ENCODE measurements at places on chromosomes 2 and 18.

- no peak for DNase-seq
These were observed 26.1 kb downstream of the RAB31 start for GRCh38 chr18:9734189-9734588.

DNA sequence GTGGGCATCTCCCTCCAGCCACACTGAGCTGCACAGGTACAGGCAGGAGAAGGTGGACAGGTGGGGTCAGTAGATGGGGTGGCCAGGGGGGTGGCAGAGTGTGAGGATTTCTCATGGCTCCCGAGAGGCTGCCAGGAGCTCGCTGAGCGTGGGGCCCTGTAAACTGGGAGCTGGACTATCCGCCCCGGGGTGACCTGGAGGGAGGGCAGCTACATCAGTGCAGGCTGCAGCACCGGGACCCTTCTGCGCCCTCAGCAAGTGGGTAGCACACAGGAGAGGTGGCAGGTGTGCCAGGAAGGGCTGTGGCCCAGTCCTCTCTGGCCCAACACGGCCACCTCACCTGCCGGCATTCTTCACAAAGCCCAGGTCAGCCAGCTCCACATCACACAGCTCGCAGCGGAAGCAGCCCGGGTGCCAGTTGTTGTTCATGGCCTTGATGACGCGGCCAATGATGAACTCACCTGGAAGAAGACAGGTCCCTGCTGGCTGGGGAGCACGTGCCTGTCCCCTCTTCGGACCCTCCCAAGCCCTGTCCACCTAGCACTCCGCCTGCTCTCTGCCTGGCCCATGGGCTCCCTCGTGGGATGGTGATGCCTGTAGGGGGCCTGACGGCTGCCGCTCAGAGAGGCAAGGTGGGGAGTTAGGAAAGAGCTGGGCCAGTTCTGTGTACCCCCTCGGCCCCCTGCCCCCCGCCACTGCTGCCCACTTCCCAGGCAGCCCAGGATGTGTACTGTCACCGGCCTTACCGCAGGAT is 8.3 kb downstream of the GPR17 start:
- no peak for DNase-seq

DNA sequence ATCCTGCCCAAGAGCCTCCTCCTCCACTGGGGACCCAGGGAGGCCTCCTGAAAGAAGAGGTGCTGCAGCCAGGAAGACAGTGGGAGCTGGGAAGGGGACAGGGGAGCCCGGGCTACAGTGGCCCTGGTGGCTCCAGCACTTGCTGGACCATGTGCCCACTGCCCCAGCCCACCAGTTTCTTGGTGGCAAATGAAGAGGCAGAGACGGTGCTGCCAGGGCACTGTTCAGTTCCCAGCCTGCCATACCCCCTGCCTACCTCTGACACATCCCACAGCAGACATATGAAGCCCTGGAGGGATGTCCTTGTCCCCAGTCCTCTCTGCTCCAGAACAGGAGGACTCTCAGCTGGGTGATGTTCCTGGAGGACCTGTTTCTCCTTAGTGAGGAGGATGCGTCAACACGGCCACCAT is 3.7 kb downstream of the RAMP1 start:
- no peak for DNase-seq

DNA sequence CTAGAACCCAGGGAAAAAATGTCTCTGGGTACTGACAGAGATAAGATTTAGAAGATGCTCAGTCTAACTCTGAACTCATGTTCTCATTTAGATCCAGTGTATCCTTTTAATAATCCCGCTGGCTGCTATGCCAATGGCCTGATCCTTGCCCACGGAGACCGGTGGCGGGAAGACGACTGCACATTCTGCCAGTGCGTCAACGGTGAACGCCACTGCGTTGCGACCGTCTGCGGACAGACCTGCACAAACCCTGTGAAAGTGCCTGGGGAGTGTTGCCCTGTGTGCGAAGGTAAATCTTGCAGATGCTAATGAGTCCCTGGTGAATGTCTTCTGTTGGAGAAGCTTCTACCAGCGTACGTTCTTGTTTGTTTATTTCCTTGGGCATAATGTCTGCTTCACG is 118.6 kb downstream of the FEZ2 start:
- DNase-seq = no peak

GRCh38 chr2:149258531-149258930 is 71.9 kb upstream of the LYPD6 start:
- DNase-seq = no peak

DNA sequence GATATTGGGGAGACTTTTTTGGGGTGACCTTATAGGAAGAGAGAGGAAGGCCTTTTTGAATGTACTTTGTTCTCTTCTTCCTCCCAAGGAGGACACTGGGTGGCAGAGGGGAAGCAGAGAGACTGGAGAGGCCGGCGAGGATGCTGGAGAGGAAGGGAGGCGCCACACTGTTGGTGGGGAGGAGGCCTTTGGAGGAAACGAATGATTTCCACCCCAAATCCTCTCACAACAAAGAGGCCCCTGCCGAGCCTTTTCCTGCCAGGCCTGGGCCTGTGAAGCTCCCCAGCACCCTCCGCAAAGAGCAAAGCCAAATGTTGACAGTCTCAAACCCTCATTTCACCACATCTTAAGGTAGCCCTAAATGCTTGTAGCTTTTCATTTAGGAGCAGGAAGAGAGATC is 59.0 kb upstream of the UPP2 start:
- no peak for DNase-seq

DNA sequence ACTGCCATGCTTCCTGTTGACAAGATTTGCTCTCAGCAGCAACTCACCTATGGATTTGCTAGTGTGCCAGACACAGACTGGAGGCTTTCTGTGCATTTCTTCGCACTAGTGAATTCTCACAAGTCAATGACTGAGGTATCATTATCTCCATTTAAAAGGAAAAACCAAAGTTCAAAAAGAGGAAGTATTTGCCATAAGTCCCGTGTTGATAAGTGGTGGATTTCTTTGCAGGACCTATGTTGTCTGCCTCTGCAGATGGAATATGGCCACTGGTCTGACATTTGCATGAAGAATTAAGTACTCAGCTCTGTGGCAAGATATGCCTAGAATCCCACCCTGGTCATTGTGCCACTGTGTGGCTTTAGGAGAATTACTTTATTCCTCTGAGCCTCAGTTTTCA is 299.6 kb downstream of the PAX3 start:
- DNase-seq = no peak

GRCh38 chr18:7855671-7856070 is 288.6 kb downstream of the PTPRM start:
- DNase-seq = no peak

- no peak for DNase-seq
These were observed 96.3 kb downstream of the NOL4 start for GRCh38 chr18:34128436-34128835.

DNA sequence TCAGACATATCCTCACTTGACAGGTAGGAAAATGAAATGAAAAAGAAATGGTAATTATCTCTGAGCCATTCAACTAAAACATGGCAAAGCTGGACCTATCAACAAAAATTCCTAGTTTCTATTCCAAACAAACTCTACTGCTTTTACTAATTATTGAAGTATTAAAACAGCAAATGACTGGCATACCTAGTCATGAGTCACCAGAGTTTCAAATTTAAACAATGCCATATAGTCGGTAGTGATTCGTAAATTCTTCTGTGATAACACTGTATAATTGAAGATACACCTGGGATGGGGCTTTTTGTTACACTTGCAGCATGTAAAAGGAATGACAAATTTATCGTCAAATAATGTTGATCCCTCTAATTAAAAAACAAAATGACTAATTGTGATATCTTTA is 153.1 kb upstream of the THUMPD2 start:
- no peak for DNase-seq

GRCh38 chr2:134312482-134312881 is 58.6 kb downstream of the MGAT5 start:
- DNase-seq = no peak

DNA sequence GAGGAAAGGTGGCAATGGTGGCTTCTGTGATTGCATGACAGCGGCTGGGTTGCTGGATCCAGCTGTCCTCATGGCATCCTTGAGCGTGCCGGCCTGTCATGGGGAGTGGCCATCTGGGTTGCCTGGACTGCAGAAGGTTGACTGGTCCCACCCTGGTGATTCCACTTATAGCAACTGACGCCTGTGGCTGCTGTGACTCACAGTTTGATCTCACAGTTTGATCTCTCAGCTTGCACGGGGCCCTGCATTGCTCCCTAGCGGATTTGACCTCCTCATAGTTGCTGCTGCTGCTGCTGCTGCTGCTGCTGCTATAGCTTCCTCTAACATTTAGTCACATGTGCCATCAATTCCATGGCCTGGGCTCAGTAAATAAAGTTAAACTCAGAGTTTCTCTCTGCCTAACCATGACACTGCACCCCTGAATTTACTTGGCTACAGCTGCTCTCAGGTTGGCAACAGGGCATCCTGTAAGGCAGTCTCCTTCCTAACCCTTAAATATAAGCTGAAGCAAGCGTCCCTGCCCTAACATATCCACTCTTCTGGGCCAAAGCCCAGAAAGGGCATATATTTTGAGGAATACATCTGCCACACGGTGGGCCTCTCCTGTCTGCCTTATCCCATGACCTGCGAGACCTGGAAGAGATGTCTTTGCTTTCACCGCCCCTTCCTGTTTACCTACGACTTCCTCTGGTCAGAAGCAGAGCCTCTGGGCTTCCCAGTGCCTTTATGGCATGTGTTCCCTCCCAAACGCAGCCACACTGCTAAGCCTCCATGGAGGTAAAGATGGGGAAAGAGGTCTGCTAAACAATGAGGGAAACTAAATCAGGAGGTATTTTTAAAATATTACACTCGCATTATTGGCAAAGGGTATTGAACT is 37.8 kb upstream of the CCDC150 start:
- no peak for DNase-seq

Measured in activated CD8-positive, alpha-beta memory T cell treated with anti-CD3 and anti-CD28 coated beads, Interleukin-2, amount 10 ng/mL, durations not matched to agents 7 days and 5 days (primary cell).